ENCODE measurements at places on chromosomes 3 and 15. TPM values are rescaled to one million over a fixed set of nuclear protein-coding genes. Genes with fewer than 3 reads are reported as not detected.

The SENP8 gene
- 2.7 TPM for total RNA-seq

GRCh38 chr3:11954312-11954934 is 49.8 kb upstream of the SYN2 start:
- peak; percentile 39 for DNase-seq

DNA sequence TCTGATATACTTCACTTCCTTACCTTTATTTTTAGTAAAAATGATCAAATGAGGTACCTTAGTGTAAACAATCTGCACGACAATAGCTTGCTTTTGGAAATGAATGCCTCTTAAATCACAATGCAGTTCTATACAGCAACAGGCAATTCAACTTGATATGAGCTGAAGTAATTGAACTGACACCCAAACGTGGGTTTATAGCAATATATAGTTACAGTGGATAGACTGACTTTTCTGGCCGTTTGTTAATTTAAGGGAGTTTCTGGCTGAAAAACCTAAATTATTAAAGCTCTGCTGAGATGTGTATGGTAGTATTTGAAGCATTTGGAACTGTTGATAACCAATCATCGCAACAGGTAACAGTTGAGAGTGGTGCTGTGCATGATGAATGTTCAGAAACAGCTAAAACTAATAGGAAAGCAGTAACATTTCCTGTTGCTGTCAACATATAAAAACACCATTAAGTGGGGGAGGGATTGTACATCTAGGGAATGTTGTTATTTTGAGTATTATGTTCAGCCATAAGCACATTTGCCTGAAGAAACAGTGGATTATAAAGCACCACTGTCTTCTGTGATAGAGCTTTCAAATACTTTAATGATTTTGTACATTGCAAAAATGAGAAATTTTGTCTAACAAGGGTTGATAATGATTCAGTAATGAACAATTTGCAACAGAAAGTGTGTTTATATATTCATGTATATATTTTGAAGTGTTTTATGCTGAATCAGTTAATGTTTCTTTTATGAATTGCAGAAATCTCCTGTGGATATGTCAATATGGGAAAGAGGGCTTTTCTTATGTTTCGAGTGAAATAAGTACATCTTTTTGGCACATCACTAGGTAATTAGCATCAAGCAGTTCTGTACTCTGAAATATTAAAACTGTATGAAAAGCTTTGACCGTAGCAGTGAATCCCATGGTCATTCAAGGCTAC is 176.1 kb downstream of the TCF12 start:
- no peak for DNase-seq

The SST gene
- total RNA-seq: 29.4 TPM

DNA sequence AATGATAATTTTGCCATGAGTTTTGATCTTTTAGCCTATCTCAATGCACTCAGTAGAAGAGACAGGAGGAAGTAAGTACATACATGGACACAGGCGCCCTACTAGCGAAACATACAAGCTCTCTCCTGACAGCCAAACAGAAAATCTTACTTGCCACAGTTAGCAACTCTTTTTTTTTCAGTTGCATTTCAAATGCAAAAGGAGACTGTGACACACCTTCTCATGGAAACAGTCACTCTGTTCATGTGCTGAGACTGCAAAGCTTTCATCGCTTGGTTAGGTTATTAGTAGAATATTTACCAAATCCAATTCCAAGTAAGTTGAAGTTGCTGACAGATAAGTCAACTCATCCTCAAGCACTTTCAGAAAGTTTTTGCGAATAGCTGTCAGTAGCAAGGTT is 223.3 kb downstream of the FOXP1 start:
- no peak for DNase-seq

All from left colon (tissue), 2 donors.